ENCODE measurements at places on chromosomes 7 and 10.

- peak; percentile 51 for DNase-seq
These were observed 18.5 kb downstream of the DDIT4 start for GRCh38 chr10:72292223-72292691.

DNA sequence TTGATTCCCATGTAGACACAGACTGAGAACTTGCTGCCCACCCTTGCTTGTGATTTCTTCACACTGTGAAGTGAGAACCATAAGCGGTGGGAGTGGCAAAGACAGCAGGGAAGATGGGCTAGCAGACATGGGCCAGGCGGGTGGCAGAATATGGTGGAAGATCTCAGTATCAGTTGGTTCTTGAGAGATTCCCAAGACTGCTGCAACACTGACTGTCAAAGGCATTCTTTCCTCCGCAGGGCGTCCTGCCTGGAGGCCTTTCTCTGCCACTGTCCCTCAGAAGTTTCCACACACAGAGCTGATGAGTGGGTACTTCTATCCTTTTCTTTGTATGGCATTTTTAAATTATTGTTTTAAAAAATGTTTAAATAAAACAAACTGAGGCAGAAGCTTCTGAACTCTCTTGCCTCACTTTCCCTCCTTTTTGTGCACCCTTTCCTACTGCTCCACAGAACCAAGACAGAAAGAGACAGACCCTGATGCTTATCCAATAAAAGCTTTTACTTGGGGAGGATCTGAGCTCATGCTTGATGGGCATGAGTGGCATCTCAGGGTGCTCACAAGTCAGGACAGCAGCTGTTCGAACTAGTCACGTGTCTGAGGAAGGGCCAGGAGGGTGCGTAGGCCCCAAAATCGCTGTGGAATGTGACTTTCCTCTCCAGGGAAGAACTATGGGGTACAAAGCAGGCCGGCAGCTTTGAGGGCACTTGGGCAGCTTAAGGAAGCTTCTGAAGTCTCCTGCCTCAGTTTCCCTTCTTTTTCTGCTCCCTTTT, 104.7 kb upstream of the PCGF5 start:
- no peak for DNase-seq

GRCh38 chr7:20217193-20217948, at the start of gene MACC1:
MACC1 (minus strand) TSS chr7:20217384; CDS start chr7:20161862, 55,522 bp downstream.
- peak; percentile 8 for DNase-seq

- peak; percentile 48 for DNase-seq
These were observed 151.8 kb upstream of the YAE1 start for GRCh38 chr7:39414224-39415035.

DNA sequence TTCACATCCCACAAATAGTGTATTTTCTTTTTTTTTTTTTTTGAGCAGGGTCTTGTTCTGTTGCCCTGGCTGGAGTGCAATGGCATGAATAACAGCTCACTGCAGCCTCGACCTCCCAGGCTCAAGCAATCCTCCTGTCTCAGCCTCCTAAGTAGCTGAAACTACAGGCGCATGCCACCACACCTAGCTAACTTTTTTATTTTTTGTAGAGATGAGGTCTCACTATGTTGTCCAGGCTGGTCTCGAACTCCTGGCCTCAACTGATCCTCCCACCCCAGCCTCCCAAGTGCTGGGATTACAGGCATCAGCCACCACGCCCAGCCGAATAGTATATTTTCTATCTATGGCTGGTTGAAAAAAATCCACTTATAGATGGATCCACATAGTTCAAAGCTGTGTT, 12.5 kb downstream of the EZH2 start:
- DNase-seq = no peak

DNA sequence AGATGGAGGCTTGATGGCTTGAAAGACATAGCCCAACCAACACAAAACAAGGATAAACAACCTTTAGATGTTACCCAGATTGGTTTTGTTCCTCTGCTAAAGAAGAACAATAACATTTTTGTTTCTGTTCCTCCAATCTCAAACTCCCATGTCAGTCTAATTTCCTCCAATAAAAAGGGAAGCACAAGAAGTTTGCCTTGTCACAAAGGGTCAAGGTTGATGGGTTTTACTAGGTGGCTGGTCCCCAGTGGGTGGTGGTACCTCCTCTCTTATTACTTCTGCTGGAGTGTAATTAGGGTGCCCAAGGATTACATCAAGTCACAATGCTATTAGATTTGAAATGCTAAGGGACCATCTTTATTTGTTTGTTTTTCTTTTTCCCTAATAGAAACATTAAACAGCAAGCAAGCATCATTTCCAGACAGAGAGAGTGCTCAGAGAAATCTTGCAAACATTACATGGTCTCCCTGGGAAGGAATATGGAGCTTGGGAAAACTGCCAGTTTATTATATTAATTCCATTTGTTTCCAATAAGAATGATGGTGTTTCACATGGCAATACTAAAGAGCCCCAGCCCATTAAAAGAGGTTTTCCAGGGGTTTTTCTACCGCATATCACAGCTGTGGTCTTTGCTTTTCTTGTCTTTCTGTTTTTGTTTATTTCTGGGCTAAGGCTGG, 78.3 kb upstream of the AOAH start:
- no peak for DNase-seq

DNA sequence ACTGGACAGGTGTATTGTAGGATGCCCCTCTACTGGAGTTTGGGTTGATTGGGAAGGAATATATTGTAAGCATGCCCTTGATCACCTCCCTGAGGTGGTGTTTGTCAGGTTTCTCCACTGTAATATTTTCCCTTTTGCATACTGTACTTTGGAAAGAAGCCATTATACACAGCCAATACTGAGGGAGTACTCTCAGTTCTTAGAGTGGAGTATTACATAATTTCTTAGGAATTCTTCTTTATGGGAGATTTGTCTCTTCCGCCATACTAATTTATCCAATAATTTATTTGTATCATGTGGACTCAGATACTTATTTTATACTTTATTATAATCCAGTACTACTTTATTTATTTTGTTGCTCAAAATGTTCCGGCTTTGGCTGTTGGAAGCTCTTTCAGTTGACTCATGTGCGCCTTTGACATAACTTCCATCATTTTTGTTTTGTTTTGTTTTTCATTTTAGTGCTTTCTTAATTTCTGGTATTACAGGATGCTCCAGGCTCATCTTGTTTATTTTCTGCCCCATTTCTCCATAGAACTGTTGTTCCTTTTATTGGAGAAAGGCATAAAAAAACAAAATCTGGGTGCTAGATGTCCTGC, 29.7 kb downstream of the MKLN1 start:
- no peak for DNase-seq

GRCh38 chr7:123865517-123866117, 20.6 kb downstream of the HYAL4 start:
- DNase-seq = peak; percentile 51

DNA sequence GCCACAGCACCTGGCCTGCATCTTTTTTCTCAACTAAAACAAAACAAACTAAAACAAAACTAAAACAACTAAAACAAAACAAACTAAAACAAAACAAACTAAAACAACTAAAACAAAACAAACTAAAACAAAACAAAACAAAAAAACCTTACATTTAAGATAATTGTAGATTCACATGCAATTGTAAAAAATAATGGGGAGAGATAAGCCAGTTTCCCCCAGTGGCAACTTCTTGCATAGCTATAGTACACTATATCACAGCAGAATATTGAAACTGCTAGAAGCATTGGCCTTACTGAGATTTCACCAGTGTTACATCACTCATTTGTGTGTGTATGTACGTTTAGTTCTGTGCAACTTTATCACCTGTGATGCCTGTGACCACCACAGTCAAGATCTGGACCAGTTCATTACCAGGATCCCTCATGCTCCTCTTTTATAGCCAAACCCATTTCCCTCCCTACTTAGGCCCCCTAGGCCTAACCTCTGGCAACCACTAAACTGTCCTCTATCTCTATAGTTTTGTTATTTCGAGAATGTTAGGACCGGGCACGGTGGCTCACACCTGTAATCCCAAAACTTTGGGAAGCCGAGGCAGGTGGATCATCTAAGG, 9.3 kb downstream of the FXYD4 start:
- no peak for DNase-seq

GRCh38 chr10:21531164-21531563, 2.9 kb upstream of the MLLT10 start:
- no peak for DNase-seq

GRCh38 chr7:124689523-124689922, 76.1 kb downstream of the GPR37 start:
- no peak for DNase-seq

Measured in CD4-positive, alpha-beta T cell treated with Interleukin-6 for 4 hours (primary cell).